NCI-H1092 treated with DMSO at 0.1 percent for 48 hours (cell line): ENCODE measurements at places on chromosomes 12 and 14.

DNA sequence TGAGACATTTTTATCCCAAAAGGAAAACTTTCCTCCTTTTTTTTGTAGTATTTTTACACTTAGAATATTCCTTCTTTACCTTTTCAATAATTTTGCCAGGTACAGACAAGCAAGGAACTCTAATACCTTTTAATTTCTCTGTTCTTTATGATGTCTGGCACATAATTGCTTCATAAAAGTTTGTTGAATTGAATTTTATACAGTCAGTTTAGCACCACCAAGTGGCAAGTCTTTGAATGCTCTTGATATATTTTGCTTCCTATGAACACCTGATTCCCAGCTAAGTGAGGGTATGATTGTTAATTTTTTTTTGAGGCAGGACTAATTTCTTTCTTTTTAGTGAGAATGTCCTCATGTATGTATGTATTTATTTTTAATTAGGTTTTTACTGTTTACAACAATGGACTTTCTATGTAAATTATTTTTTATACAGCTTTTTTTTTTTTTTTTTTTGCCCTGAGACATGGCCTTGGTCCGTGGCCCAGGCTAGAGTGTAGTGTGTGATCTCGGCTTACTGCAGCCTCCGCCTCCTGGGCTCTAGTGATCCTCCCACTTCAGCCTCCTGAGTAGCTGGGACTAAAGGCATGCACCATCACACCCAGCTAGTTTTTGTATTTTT is 6.9 kb downstream of the TBC1D15 start:
- no peak for DNase-seq

DNA sequence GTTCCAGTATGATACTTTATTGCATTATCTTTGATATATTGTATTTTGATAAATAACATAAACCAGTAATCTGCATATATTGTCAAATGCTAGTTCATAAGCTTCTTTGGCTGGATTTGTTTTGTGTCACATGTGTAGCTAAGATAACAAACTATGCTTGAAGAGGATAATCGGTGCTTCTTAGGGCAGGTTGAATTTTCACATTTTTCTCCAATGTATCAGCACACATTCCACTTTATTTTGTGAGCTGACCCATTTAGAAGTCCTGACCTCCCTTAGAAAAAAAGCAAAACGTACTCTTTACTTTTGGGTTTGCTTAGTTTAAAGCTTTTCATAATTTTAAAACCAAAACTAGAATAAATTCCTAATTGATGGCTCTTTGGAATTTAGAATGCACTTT is 277.7 kb upstream of the DDHD1 start:
- no peak for DNase-seq

GRCh38 chr12:114812858-114813761 is 129.1 kb upstream of the TBX3 start:
- peak; percentile 35 for DNase-seq

GRCh38 chr14:75551021-75551420 is 27.4 kb upstream of the FLVCR2 start:
- no peak for DNase-seq

DNA sequence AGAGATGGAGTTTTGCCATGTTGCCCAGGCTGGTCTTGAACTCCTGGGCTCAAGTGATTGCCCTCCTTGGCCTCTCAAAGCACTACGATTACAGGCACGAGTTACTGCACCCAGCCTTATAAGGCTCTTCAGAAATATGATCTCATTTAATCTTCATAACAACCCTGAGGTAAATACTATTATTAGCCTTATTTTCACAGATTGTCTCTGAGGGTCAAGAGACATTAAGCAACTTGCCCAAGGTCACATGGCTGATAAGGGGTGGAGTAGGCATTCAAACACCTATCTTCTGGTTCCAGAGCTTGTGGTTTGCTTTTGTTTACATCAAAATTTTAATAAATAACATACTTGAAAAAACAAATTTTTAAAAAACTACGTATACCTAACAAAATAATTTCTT is 5.1 kb downstream of the PRKAG1 start:
- DNase-seq = no peak

GRCh38 chr14:105447651-105448640 is 26.7 kb upstream of the CRIP2 start:
- no peak for DNase-seq

- DNase-seq = no peak
Observed at GRCh38 chr12:26338586-26339572, 143.5 kb downstream of the SSPN start.

DNA sequence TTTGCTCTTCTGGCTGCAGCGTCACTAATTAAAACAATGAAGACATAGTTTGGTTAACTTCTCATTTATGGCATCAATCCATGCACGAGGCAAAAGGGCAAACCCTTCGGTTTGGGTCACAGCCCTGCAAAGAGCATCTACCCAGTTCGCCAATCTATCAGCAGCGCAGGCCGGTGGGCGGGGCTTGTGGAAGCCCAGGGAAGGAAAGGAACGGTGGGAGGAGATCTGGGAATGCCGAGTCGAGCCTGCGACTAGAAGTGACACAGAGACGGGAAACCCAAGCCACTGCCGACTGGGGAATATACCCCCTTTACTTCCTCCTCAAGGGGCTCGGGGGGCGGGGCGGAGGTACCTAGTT is 466 bp downstream of the KICS2 start:
- peak; percentile 56 for DNase-seq

- no peak for DNase-seq
Observed at GRCh38 chr14:26959972-26960660, 362.3 kb upstream of the NOVA1 start.

DNA sequence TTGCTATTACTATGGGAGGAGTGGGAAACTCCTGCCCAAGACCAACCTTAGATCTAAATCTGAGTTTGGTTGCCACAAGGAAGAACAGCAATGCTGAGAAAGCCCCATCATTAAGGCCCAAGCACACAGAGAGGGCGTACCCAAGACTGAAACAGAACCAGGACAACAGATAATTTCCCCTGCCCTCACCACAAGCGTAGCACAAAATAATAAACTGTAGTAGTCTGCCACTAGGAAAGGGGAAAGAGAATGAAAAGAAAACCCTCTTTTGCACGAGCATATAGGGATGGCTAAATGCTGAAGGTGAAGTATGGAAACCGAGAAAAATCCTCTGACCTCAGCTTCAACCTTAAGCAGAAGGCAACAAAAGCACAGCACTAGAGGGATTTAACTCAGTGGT is 76.5 kb upstream of the DHRS4 start:
- DNase-seq = no peak

DNA sequence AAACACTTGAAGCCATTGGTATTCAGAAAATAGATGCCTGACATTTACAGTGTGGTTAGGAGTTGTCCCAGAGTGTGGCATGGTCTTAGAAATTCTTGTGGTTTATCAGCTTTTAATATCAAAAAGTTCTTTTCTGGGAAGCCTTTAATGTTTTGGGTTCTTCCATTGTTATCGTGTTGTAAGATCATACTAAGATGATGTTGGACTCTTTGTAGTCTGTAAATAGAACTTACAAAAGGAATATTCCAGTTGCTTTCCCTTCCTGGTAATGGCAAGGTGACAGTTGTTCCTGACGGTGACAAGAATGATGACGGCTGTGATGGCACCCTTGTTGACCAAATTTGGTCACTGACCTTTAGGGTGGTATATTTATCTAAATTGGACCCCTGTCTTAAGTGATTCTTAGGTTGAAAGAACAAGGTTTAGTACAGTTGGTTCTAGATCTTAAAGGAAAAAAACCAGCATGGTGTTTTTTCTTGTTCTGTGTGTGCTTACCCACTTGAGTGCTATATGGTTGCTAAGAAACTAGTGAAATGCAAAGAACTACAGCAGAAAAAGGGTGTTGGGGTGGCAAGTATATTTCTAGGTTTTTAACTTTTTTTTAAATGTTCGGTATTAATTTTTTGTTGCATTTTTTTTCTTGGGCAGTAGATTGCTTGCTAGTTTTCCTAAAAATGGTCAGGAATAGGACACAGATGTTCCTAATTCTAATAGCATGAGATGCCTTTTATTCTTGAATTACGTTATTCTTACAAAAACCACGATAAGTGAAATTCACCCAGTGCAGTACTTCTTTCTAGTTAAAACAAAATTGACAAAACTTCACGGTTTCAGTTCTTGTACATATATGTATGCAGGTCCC is 2.1 kb downstream of the ATP2A2 start:
- no peak for DNase-seq

DNA sequence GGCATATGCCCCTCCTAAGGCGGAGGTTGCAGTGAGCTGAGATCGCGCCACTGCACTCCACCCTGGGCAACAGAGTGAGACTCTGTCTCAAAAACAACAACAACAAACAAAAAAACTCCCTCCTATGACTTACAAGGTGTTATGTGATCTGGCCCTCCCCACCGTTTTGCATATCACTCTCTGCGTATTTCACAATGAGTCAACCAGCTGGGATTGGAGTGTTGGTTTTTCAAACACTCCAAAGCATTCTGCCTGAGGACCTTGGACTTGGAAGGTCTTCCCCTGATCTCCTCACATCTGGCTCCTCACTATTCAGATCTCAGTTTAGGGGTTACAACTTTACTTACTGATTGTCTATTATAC is 14.0 kb downstream of the MANSC1 start:
- no peak for DNase-seq

GRCh38 chr12:31297572-31298514 is 28.1 kb downstream of the SINHCAF start:
- no peak for DNase-seq

- DNase-seq = no peak
Observed at GRCh38 chr14:103072595-103073366, 11.2 kb upstream of the LBHD2 start.

DNA sequence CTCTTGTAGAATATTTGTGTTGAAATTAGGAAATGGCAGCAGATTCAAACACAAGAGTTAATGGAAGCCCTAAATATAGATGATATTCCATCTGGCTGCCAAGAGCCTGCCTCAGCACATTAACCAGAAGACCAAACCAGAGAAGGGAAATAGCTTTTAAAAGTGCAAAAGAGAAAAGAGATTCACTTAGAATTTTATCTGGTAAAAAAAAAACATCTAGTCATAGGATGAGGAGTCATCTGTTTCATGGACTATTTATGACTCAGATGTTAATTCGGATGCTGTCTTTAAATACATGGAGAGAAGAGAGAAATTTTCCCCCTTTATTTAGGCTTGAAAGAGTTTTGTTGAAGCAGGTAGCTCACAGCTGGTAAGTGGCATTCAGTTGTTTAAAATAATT is 201.6 kb upstream of the NUDT4 start:
- no peak for DNase-seq

- no peak for DNase-seq
Observed at GRCh38 chr12:27468241-27468640, 21.7 kb downstream of the SMCO2 start.

GRCh38 chr12:64064706-64065105 is 157.4 kb downstream of the KICS2 start:
- no peak for DNase-seq

DNA sequence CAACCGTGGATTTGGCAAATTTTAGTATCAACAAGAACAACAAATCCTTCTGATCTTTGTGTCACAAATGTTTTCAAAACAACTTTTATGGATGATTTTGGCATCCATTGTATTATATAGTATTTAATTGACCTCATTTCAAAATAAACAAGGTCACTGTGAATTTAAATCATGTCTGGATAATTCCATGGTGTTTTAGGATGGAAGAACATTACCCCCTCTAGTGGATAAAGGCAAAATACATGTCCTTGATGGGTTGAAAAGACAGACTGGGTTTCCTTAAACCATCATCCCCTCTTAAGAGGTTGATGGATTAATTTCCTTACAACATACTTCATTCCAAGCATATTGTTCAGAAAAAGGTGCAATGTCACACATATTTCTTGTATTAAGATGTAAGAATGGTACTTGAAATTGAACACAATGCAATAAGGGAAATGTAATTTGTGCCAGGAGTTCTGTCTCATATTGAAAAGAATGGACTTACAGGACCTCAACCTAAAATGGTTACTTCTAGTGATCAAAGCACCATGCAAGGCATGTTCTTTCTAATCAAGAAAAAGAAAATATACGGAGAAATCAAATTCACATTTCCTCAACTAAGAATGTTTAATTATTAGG is 352.0 kb downstream of the BCAT1 start:
- DNase-seq = peak; percentile 48

DNA sequence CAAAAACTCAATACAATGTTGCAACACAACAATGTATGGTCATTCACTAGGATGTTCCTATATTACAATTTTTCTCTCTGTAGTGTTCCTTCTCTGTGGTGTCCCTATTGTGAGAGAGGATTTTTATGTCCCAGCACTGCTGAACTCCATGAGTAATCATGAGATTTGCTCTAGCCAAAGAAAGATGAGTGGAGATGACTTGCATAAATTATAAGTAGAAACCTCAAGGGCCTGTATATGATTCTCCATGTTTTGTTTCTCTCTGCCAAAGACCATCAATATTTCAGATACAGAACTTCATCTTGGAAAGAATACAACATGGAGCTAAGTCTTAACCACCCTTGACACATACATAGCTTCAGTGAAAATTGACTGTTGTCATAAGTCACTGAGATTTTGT is 579.1 kb downstream of the TMTC2 start:
- DNase-seq = no peak

GRCh38 chr14:82642425-82642824 is 1108.8 kb upstream of the SEL1L start:
- no peak for DNase-seq

GRCh38 chr12:89497005-89497404 is 27.6 kb downstream of the GALNT4 start:
- no peak for DNase-seq

DNA sequence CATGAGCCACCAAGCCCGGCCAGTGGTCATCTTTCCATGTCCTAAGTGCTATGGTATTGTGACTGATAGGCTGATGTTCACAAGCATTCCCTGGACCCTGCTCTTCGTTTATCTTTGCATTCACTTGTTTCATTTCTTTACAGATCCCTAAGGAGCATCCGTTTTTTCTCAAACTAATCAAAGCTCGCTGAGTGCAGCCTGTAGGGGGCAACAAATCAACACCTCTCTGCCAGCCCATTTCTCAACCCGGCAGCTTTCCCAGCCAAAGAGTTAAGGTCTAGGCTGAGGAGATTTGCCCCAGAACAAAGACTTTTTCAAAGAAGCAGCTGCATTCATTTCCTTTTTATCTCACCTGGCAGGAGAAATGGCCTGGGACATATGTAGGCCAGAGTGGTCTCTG is 12.1 kb downstream of the SIRT4 start:
- no peak for DNase-seq

- DNase-seq = no peak
Observed at GRCh38 chr12:9148926-9149325, 33.2 kb upstream of the A2M start.

DNA sequence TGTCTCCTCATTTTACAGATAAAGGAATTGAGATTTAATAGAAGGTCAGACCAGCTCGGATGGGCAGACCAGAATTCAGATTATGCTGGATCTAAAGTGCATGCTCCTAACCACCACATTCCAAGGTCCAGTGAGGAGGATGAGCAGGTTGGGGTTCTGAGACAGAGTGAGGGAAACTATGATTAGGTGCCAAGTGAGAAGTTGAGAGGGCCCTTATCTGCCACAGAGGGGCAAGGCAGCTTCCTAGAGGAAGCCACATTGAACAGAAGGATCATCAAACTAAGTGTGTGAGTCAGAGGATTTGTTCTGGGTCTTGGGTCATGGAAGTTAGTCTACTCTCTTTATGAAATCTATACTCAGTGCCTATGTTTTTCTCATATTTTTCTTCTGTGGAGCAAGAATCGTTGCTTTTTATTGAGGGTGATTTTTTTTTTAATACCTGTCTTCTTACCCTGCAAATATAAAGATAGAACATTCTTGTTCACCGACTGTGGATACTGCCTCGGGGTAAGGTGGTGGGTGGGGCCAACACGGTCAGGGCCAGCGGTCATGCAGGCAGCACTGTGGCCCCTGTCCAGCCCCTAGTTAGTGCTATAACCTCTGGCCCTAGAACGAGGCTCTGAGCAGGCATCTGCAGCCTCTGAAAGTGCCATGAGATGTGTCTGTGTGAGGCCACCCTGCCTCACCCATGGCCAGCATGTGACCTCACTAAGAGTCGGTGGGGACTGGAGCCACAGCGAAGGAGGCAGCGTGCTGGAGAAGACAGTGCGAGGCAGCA is 55.6 kb upstream of the PTHLH start:
- DNase-seq = no peak
